M059J (cell line): ENCODE measurements at places on chromosomes 4 and X. TPM values are rescaled to one million over a fixed set of nuclear protein-coding genes. Genes with fewer than 3 reads are reported as not detected.
A peak's percentile ranks its signal among the peaks of the same experiment; 100 is the strongest.

The NDST4 gene
- 0.12 TPM in 1 of 2 replicates, not detected in the other for total RNA-seq

GRCh38 chr4:125433453-125433852 is 118.7 kb downstream of the FAT4 start:
- DNase-seq: peak; percentile 26

DNA sequence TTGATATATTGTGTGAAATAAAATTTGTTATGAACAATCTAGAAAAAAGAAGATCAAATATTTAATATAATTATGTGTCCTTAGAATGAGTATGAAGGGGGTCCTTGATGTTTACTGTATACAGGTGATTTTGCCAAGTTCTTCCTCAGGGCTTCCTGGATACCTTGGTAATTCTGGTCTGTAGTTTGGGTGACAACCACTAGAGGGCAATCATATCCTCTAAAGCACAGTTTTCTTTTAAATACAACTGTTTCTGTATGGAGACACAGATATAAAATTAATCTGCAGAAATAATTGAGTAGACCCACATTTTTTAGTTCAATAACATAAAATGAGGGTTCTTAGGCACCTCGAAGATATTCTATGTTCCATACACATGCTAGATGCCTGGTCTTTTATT is 157.7 kb downstream of the SPANXN1 start:
- peak; percentile 9 for DNase-seq

GRCh38 chrX:42837101-42837726 is 59.3 kb upstream of the PPP1R2C start:
- DNase-seq: no peak

GRCh38 chr4:163568843-163569242 is 74.4 kb downstream of the TMA16 start:
- DNase-seq: no peak
